ENCODE measurements at places on chromosomes 6 and 20. TPM values are rescaled to one million over a fixed set of nuclear protein-coding genes. Genes with fewer than 3 reads are reported as not detected.

The SLC24A3 gene
- 5.9 TPM for total RNA-seq

The CALHM5 gene
- total RNA-seq, result 0.73 TPM

The RIPPLY2 gene
- not detected for total RNA-seq

The LIN28B gene
- total RNA-seq, result not detected

GRCh38 chr6:87102151-87102621 is 7.3 kb upstream of the CGA start:
- no peak overlapping the region for H3K27ac ChIP-seq
- no peaks in the 10 kb centered on the region for H3K27me3 ChIP-seq
- no peaks in the 10 kb centered on the region for H3K4me1 ChIP-seq
- no peak overlapping the region for H3K4me3 ChIP-seq
- no peak for DNase-seq
- H3K36me3 ChIP-seq, result no peaks in the 10 kb centered on the region

DNA sequence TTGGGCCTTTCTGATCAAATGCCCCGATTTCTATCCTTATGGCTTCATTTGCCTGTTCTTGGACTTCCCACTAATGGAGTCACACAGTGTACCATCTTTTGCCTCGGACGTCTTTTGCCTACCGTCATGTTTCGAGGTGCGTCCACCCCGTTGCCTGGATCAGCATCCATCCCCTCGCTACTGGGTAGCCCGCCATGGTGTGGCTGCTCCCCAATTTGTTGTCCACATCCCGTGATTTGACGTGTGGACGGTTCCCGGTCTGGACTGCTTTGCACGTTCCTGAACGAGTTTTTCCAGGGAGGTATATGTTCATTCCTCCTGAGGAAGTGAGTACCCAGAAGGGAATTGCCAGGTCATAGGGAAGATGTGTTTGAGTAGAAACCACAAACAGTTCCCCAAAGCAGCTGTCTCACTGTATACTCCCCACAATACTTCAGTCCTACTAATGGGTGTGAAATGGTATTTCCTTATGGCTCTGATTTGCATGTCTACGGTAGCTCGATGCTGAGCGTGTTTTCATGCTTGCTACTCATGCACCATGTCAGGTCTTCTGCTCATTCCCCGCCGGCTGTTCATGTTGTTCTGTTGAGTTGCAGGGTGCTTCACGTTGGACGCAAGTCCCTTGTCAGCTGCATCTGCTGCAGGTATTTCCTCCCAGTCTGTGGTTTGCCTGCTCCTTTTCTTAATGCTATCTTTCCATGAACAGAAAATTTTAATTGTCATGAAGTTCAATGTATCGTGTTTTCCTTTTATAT is 86.8 kb upstream of the AFDN start:
- H3K4me1 ChIP-seq, result no peaks in the 10 kb centered on the region
- no peaks in the 10 kb centered on the region for H3K27me3 ChIP-seq
- H3K4me3 ChIP-seq, result no peak overlapping the region
- H3K36me3 ChIP-seq, result no peaks in the 10 kb centered on the region
- no peak for DNase-seq

Data from breast epithelium (tissue), 4 donors.